Transverse colon (tissue), 4 donors: ENCODE measurements at places on chromosomes 5 and 9. TPM values are rescaled to one million over a fixed set of nuclear protein-coding genes. Genes with fewer than 3 reads are reported as not detected.
A peak's percentile ranks its signal among the peaks of the same experiment; 100 is the strongest.

DNA sequence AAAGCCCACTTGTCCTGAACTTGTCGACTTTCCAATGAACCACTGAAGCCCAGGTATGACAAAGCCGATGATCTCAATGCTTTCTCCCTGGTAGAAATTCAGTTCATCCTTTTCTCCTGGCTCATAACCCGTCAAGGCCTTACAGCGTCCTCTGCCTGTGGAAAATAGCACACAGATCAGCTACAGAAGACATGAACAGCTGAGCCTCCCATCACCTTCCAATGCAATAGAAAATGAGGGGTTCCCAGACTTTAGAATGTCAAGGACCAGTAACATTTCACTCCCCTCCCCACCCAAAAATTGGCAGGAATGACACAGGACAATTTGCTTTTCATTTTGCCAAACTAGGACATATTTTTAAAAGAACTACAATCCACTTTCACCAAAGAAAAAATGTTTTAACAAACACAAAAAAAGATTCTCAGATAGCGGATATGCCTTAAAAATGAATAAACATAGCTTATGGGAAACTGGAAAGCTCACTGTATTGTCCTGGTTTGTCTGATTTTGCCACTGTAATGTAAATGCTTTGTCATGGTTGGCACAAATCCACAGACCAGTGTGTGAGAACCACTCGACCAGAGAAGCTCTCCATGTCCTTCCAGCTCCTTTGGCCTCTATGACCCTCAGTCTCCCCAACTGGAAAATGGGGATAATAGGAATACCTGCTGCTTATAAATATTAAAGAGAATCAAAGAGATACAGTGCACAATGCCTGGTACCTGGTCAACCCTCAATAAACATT is 24.4 kb downstream of the SH3TC2 start:
- DNase-seq: no peak

- no peak for DNase-seq
Measured at GRCh38 chr9:107739601-107740082, 250.1 kb upstream of the KLF4 start.

DNA sequence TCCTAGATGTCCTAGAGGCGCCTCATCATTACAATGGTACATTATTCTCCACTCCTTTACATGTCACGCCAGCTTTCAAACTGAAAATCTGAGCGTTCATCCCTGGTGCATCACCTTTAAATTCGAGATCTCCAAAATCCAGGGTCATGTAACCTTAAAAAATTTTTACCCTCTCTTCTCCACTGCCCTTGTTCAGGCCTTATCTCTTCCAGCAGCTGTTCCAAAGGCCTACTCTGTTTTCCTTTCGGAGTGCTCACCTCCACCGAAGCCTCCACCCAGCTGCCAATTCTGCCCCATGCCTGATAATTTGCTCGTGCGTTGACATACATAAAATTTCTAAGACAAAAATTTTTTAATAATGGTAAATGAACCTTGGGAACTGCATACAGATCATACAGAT is 950 bp upstream of the MSH3 start:
- DNase-seq: no peak

DNA sequence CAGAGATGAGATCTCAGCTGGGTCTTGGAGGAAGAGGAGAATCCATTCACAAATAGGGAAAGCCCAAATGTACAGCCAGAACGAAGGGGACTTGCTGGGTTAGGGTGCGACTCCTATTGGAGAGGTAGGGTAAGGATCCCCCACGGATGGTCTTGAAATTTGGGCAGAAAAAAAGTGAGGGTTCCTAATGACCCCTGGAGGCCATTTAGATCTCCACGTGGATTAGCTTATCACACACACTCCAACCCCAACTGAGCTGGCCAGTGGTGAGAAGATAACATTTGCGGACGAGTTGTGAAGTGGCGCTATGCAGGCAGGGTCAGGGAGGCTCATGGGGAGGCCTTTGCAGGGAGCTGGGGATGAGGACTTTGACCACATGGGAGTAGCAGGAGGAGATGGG is 86.0 kb downstream of the FSTL4 start:
- DNase-seq: no peak

- no peak for DNase-seq
Measured at GRCh38 chr5:137636099-137636498, 99.8 kb downstream of the KLHL3 start.

- DNase-seq: no peak
Measured at GRCh38 chr9:33850677-33851076, 33.7 kb downstream of the UBE2R2 start.

DNA sequence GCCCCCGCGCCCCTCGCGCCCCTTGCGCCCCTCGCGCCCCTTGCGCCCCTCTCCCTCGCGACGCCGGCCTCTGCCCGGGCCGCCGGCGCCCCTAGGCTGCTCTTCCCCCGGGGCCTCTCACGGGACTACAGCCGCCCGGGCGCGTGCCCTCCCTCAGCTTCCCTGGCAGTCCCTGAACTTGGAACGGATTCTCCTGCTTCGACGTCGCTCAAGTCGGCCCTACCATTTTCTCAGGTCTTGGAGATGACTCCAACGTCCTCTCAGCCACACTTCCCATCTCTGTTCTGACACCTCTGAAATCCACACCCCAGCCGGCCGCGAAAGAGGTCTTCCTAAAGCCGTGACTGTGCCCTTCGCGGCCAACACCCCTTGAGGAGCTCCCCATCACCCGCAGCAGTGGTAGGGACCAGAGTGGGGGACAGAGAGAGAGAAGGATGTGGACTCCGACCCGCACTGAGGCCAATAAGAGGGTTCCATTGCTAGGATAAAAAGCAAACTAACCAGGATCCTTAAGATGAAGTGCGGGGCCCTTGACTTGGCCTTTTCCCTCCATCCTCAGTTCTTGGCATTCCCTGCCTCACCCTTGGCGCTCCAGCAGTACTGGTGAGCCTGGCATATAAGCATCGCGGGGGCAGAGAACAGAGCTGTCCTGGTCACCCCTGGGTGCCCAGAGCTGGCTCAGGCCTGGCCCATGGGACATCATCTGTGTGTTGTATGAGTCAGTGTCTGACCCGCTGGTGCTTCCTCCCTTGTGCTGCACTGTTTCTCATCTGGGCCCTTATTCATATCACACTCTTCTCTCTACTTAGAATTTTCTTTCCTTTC is 38.6 kb upstream of the GARNL3 start:
- no peak for DNase-seq

GRCh38 chr9:136728548-136729123 is 14.1 kb downstream of the LCN10 start:
- DNase-seq: peak; percentile 31

DNA sequence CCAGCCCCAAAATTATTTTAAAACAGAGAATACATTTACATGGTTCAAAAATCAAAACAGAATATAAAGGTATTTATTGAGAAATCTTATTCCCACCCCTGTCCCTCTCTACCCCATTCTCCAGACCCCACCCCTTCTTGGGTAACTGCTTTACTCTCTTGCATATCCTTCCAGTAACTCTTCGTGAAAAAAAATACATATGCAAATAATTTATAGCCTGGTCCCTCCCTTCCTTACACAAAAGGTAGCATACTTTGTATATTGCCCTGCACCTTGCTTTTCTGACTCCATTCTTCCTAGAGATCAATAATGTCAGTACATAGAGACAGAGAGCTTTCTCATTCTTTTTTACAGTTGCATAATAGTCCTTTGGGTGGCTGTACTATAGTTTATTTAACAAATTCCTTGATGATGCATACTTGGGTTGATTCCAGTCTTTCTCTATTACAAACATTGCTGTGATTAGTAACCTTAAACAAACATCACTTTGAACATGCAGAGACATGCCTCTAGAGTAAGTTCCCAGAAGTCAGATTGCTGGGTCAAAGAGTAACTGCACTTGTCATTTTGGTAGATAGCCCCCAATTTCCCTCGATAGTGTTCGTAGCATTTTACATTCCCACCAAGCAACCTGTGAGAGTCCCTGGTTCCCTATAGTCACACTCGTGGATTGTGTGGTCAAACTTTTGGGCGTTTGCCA is 47.9 kb downstream of the STOM start:
- DNase-seq: no peak

GRCh38 chr5:113823696-113824095 is 310.2 kb downstream of the YTHDC2 start:
- DNase-seq: no peak

Gene IFNA21
- total RNA-seq: not detected

Gene DNAJB5
- 4.1 TPM for total RNA-seq

Gene RNF180
- 3.5 TPM for total RNA-seq

Gene PCDHB15
- 1.1 TPM for total RNA-seq

Gene TRIP13
- not detected for total RNA-seq
